ENCODE measurements at places on chromosomes 5 and 9.

DNA sequence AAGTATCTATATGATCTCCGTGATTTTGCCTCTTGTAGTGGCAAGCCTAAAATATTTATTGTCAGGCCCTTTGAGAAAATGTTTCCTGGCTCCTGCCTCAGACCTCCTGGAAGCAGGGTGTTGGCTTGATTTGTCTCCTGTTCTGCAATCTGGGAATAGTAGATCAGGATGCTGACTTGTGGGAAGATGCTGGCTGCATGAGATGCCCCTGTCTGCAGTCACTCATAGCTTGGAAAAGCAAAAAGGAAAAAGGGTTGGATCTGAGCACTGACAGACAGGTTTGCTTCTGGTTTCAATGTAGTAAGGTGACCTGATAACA lies 16.7 kb downstream of the TJP2 start:
- no peak for DNase-seq

DNA sequence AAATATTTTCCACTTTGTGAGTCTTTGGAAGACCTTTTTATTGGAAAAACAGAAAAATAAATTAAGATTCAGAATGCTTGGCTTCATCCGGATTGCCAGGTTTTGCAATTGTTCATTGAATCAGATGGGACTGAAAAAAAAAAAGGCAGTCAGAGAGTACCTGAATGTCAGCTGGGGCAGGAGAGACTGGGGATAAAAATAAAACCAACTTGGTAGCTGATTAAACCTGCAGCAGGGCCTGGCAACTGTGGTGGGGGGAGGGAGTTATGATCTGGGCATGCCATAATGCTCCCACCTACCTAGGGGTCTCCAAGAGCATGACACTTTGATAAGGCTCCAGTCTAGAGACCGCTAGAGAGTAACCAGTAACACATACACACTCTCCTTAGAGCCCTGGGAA lies 454.4 kb downstream of the DTWD2 start:
- DNase-seq: no peak

DNA sequence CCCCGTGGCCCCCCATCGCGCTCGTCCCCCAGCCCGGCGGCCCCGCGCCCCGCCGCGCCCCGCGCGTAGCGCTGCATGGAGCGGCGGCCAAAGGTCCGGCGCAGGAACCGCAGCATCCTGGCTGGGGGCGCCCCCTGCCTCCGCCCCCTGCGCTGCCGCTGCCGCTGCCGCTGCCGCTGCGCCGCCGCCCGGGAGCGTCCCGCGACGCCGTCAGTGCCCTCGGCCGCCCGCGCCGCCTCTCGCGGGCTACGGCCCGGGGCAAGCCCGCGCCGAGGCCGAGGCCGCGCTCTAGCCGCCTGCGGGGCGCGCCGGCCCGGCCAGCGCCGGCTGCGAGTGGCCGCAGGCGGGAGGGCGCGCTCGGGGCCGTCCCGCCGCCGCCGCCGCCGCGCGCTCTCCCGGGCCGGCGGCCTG lies 523 bp downstream of the EPB41L4B start:
- no peak for DNase-seq

DNA sequence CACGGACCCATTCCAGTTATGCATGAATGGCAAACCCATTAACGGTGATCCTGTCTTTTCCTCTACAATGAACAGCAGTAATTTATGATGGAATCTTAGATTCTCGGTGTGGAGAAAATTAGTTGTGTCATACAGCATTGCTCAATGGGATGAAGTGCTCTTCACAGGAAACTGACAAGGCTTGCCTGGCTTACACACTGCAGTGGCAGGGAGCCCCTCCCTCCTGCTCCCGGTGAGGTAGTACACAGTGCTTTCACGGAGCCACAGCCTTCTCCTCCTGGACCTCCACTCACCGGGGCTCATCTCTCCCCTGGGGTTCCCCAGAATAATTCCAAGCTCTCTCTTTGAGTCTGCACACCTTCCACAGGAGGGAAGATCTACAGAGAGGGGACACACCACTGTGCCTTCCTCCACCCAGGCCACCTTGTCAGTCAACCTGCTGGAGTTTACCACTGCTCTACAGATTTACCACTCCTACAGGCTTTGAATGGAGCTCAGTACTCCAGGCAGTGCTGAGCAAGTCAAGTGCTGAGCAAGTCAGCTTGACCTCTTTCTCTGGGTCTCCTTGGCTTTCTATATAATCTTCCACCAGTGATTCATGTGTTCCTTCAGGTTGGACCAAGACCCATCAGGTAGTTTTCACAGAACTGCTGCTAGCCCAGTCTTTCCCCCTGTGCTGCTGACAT lies 59.1 kb upstream of the TBC1D2 start:
- DNase-seq: no peak

DNA sequence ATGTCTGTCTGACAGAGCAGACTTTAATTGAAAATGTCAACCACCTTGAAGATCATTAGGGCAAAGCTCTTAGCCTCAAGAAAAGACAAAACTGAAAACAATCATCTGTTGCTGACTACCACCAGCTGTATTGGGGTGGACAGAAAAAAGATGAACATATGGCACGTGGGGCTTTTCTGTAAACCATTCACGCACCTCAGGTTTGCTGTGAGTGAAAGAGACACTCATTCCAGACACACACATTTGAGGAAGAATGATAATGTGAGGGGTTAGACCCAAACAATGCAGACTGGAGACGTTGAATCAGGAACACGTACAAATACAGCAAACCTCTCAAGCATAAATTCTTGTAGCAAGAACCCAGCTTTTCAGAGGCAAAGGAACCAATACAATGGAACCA lies 158.7 kb downstream of the EBF1 start:
- no peak for DNase-seq

- no peak for DNase-seq
Measured at GRCh38 chr5:52896534-52897237, 92.5 kb upstream of the ITGA2 start.

GRCh38 chr9:82480921-82481320 lies 492.3 kb downstream of the SPATA31D1 start:
- DNase-seq: no peak

- DNase-seq: no peak
Measured at GRCh38 chr9:99039505-99040182, 65.3 kb upstream of the TGFBR1 start.

DNA sequence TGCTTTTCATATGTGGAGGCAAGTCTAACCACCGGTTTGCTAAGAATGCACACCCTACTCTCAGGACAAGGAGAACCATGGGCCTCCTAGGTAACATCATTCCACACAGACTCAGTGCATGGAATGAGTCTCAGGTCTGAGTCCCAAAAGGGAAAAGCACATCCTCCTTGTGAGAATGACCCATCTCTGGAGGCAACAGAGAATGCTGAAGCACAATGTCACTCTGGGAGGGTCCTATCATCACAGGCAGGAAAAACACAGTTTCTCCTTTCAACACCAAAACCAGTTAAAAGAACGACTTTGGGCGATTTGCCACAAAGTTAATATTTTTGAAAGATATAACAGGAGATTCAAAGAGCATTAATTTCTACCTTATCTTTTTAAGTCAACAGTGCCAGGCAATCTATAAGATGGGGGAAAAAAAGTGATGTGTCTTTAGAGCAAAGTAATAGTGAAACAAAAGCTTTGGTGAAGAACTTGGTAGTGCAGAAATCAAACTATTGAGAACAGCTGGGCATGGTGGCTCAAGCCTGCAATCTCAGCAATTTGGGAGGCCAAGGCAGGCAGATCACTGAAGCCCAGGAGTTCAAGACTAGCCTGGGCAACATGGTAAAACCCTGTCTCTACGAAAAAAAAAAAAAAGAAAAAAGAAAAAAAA lies 97.3 kb downstream of the OXCT1 start:
- no peak for DNase-seq

All from activated gamma-delta T cell treated with anti-CD3 and anti-CD28 coated beads, Interleukin-2, amount 50 U/mL, for 16 hours (primary cell).